ENCODE measurements at places on chromosomes 3 and 15.

- no peak for DNase-seq
Observed at GRCh38 chr3:176650478-176650877, 546.8 kb downstream of the TBL1XR1 start.

DNA sequence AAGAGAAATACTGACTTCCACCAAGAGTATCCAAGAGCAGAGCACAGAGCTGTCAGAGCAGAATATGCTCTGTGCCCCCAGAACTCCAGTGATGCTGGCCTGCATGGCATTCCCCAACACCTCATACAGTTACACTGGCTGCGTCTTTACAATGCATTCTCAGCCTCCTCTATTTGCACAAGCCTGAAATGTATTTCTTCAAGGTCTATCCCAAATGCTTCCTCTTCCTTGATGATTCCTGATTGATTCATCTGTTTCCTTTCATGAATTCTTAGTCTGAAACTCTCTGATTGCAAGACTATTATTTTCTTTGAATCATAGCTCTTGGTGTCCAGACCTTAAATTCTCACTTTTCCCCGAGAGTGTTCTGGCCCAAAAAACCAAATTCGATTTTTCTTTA, 664.7 kb downstream of the MECOM start:
- DNase-seq, result no peak

DNA sequence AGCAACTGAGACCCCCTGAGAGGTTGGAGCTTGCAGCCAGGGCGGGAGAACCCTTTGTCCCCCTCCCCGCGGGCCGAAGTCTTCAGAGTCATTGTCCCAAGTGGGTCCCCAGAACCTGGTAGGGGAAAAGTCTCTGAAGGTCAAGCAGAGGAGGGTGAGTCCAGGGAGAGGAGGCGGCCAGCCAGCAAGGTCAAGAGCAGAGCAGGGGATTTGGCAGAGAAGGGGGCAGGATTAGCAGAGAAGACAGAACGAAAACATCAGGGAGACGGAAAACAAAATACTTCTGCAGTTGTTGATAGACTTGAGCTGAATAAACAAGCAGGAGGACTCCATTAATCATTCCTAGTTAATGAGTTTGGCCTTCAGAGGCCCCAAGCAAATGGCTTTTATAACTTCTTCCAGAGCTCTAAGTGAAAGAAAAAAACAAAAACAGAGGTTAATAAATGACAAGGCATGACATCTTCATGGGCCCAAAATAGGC, 66.7 kb downstream of the GRIP2 start:
- no peak for DNase-seq

DNA sequence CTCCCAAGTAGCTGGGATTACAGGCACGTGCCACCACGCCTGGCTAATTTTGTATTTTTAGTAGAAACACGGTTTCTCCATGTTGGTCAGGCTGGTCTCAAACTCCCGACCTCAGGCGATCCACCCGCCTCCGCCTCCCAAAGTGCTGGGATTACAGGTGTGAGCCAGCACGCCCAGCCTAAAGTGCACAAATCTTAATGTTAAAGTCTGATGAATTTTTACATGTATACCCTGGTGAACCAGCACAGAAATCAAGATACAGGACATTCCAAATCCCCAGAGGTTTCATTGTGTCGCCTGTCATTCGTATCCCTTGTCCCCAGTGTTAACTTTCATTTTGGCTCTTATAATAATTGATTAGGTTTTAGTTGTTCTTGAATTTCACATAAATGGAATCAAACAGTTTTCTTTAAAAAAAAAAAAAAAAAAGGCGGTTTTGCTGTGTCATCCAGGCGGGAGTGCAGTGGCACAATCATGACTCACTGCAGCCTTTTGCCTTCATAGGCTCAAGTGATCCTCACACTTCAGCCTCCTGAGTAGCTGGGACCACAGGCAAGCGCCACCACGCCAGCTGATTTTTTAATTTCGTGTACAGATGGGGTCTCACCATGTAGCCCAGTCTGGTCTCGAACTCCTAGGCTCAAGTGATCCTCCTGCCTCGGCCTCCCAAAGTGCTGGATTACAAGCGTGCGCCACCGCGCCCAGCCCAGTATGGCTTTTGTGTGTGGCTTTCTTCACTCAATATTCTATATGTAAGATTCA, 1.5 kb upstream of the TM4SF19 start:
- no peak for DNase-seq

DNA sequence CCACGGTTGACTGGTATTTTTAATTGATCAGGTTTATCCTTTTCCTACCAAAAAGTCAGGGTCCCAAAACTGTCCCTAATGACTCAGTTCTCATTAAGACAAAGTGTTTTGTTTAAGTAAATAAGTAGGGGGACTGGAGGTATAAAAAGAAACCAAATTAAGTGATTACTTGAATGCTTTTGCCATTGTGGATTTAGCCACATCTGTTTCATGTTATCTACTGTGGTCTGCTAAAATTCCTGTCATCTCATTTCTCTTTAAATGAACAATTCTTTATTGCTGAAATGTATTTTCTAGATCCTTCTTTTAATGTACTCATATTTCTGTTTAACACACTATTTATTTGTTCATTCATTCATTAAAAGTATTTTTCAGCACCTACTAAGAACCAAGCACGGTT, 625.9 kb upstream of the ADAMTS9 start:
- no peak for DNase-seq

DNA sequence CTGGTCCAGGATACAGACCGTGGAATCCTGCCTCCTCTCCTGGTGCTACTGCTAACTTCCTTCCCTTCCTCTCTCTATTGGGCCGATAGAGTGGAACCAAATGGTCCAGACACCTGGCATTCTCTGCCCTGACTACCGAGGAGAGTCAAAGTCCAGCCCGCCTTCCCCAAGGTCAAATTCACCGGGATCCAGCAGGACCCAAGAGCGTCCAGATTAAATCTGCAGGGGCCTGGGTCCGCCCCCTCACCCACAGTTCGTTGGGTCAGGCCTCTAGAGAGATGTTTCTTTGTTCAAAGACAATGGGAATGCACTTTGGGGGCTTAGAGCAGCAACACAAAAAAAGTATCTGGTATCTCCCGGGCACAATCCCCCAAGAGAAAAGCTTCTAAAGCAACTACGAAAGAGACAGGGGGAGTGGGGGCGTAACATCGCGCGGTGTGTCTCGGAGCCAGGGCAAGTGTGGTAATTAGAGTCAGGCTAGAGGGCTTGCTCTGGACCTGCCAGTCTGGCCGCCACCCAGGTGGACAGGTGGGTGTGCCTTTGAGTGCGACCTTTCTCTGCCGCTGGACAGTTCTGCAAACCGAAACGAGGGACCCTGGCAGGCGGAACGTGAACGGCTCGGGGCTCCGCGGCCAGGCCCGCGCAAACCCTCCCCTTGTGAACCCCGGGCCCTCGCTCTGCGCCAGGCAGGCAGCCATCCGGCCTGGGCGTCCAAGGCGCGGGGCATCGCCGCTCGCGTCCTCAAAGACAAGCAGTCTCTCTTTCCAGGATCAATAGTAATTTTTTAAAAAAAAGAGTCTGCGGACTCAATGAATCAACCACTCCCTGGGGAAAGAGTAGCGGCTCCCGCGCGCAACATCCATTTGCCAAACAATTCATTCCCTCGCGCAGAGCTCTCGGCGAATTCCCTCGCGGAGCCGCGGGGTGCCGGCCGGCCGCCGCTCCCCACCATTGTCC, 806 bp downstream of the KLHL25 start:
- DNase-seq, result no peak

DNA sequence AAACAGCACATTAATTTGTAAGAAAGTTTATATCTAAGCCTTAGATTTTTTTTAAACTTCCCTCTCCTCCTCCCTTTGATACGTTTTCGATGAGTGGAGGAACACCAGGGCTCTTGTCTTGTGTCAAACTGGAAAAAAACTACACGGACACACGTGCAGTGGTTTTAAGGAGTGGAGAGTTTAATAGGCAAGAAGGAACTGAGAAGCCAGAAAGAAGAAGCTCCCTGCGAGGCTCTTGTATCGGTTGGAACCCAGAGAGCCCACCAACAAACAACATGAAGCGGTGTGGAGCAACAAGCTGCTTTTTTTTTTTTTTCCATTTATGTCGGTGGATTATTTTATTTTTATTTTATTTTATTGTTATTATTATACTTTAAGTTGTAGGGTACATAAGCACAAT, 18.6 kb downstream of the NDUFB4 start:
- DNase-seq, result no peak

- DNase-seq, result no peak
Observed at GRCh38 chr3:115595611-115596275, 27.6 kb upstream of the GAP43 start.

DNA sequence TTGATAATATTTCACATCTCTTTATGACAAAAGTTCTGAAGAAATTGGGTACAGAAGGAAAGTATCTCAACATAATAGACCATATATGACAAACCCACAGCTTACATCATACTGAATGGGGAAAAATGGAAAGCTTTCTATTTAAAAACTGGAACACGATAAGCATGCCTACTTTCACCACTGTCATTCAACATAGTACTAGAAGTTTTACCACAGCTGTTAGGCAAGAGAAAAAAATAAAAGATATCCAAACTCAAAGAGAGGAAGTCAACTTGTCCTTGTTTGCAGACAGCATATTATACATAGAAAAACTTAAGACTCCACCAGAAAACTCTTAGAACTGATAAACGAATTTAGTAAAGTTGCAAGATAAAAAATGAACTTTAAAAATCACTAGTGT, 40.3 kb downstream of the COPS2 start:
- DNase-seq, result no peak

DNA sequence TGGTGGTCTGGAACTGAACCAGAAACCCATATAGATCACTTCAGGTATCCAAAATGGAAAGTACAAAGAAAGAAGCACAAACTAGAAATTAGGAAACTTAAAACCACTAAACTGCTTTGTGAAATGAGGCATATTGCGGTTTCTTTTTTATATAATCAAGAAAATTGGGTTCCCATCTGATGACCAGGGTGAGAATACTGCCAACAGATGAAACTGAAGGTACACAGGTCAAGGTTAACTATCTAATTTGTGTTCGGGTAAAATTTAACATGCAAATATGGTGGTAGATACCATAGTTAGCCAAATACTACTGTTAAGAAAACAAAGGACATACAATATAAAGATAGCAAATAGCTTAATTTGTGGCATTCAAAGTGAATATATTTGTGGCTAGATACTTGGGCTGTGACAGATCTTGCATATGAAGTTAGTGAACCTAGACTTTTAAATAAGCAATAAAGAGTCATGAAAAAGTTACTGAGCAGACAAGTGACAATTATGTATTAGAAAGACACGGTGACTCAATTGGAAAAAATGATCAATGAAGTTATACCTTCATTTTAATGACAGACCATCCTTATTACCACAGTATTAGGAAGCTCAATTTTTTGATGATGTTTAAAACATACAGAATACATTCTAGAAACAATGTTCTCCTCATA, 127.4 kb downstream of the NR2E3 start:
- no peak for DNase-seq

GRCh38 chr3:40242216-40242615, 67.3 kb upstream of the EIF1B start:
- DNase-seq, result no peak

DNA sequence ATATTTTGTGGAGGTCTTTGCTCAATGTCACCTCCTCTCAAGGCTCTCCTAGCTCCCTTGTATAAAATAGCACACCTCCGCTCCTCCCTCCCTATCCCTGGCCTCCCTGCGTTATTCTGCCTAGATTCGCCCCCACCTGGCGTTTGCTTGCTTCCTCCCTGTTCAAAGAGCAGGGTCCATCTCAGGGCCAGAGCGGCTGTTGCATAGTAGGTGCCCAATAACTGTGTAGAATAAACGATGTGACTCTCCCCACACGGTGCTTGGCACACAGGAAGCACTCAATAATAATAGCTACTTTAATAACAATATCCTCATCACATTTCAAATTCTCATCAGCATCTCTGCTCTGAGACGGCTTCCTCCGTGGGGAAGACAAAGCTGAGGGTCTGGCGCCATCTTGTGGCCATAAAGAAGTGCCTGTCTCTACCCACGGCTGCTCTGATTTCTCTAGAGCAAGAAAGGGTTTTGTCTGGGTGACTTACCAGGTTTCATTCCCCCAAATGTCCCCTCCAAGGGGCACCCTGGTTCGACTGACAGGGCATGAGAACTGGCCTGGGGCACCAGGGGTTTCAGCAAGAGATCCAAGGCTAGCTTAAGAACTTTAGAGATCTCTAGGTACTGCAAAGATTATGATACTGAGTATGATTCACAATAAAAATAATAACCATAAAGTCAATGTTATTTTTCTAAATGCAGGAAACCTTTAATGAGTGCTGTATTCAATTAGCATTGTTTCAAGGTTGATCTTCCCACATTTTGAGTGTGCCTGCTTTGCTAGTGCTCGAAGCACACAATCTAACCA, 16.1 kb downstream of the CD276 start:
- DNase-seq, result no peak

GRCh38 chr3:16253601-16254000, 11.1 kb downstream of the DPH3 start:
- no peak for DNase-seq

- no peak for DNase-seq
Observed at GRCh38 chr3:63673111-63673510, 20.6 kb downstream of the SNTN start.

DNA sequence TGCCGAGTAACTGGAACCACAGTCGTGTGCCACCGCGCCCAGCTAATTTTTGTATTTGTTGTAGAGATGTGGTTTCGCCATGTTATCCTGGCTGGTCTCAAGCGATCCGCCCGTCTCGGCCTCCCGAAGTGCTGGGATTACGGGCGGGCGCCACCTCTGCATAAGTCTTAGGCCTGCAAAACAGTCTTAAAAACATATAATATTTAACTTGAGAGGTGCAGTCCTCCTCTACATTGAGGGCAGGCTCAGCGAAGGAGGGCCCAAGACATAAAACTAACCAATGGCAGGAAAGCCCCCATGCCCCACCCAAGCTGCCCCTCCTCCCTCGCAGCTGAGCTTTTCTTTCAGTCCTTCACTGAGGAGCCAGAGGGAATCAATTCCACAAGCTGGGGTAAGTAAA, at the start of gene SLC28A2:
TSS of gene SLC28A2 (plus strand) at position 347 of the 400 bp plus-strand sequence. CDS start 982 bp downstream, outside the sequence.
- no peak for DNase-seq

DNA sequence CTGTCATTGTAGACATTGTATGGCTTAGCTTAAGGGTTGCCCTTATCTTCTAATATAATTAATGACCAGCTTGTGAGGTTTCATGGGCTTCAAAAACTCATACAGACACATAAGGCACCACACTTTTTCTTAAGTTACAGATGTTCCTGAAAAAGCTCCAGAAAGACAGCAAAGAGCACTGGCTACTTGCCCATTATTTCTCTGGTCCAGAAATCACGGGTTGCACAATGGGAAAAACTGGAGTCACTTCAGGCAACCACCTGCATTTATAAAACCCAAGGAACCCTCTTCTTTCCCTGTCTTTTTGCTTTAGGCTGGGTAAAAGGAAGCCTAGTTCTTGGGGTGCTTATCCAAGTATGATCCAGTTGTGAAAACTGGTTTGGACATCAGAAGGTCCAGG, 2.3 kb upstream of the COL6A6 start:
- no peak for DNase-seq

DNA sequence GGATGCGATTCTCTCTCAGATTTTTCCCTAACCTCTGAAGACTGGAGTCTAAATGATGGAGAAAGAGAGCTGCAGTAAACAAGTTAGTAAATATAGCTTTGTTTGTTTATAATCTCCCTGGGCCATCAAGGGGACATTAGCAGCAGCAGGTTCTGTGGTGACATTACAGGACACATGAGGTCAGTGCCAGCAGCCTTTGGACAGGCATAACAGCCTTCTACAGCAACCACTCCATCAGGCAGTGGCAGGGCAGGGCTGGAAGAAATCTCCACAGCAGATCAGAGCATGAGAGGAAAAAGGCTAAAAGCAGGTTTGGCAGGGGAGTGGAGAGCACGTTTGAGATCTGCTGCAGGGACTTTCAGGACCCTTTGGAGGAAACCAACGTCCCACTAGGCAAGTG, 127.6 kb upstream of the ACP3 start:
- no peak for DNase-seq

- DNase-seq, result peak; percentile 38
Observed at GRCh38 chr3:188294823-188295487, 141.0 kb downstream of the LPP start.
